ENCODE measurements at places on chromosomes 6 and 20. TPM values are rescaled to one million over a fixed set of nuclear protein-coding genes. Genes with fewer than 3 reads are reported as not detected.

Gene LAMP5
- not detected for total RNA-seq

Gene PABPC1L
- total RNA-seq = 7.4 TPM

Gene GSTA3
- total RNA-seq = not detected

Gene TGM2
- total RNA-seq = 16.8 TPM

Gene GRIK2
- 0.44 TPM for total RNA-seq

Gene HLA-DOA
- total RNA-seq = not detected

Gene RAB32
- 28.5 TPM for total RNA-seq

Gene OXT
- not detected for total RNA-seq

Gene PLTP
- 432 TPM for total RNA-seq

Gene MANEA
- 11.5 TPM for total RNA-seq

Gene PAQR8
- 4.7 TPM for total RNA-seq

Gene FKBP1C
- 0.39 TPM for total RNA-seq

Gene LZTS3
- total RNA-seq = 3.3 TPM

Gene KCNK16
- total RNA-seq = not detected

Gene MYBL2
- total RNA-seq = 1.6 TPM

Gene RSPO3
- total RNA-seq = 0.50 TPM

Gene POPDC3
- 7.3 TPM for total RNA-seq

Gene GSTA1
- total RNA-seq = not detected

Gene ADGRG6
- 0.06 TPM for total RNA-seq

Gene HLA-DQB1
- total RNA-seq = not detected

Gene BPIFA1
- not detected for total RNA-seq

Gene EPPIN
- not detected for total RNA-seq

Gene HTR1E
- not detected for total RNA-seq

All from cardiac ventricle fibroblast (primary cell).